ENCODE measurements at places on chromosomes 7 and 10.

- no peak for DNase-seq
Measured at GRCh38 chr7:837001-837400, 4.7 kb downstream of the SUN1 start.

GRCh38 chr7:5232874-5233273, 42.8 kb downstream of the WIPI2 start:
- no peak for DNase-seq

GRCh38 chr10:72875250-72876055, 18.1 kb upstream of the OIT3 start:
- DNase-seq: no peak

DNA sequence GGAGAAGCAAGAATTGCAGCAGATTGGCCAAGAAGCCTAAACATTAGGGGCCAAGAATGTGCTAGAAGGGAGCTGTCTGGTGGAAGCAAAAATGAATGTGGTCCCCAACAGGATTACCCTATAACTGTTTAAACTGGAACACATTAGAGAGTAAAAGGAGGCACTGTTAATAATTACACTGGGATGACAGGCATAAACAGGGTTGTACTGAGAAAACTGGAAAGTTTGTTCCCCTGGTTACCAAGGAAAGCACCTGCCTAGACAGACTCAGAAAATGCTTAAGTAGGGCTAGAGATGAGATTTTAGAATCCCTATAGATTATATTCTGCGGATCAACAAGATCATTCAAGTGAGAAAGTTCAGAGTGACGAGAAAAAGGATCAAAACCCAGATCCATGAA, 100.8 kb downstream of the CTTNBP2 start:
- no peak for DNase-seq

DNA sequence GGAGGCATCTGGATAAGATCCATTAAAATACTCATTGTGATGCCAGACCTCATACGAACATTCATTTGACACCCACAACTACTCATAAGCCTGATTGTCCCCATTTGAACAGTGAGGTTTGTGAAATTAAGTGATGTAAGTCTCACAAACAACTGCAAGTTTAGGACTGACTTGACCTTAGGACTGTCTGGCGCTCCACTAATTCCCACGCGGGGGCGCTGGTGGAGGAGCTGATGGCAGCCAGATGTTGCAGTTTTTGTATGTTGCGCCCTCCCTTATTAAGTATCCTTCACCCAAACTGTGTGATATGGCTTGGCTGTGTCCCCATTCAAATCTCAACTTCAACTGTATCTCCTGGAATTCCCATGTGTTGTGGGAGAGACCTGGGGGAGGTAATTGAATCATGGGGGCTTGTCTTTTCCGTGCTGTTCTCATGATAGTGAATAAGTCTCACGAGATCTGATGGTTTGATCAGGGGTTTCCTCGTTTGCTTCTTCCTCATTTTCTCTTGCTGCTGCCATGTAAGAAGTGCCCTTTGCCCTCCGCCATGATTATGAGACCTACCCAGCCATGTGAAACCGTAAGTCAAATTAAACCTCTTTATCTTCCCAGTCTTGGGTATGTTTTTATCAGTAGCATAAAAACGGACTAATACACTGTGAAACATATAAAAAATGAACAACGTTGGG, 20.3 kb upstream of the TIAL1 start:
- DNase-seq: no peak

DNA sequence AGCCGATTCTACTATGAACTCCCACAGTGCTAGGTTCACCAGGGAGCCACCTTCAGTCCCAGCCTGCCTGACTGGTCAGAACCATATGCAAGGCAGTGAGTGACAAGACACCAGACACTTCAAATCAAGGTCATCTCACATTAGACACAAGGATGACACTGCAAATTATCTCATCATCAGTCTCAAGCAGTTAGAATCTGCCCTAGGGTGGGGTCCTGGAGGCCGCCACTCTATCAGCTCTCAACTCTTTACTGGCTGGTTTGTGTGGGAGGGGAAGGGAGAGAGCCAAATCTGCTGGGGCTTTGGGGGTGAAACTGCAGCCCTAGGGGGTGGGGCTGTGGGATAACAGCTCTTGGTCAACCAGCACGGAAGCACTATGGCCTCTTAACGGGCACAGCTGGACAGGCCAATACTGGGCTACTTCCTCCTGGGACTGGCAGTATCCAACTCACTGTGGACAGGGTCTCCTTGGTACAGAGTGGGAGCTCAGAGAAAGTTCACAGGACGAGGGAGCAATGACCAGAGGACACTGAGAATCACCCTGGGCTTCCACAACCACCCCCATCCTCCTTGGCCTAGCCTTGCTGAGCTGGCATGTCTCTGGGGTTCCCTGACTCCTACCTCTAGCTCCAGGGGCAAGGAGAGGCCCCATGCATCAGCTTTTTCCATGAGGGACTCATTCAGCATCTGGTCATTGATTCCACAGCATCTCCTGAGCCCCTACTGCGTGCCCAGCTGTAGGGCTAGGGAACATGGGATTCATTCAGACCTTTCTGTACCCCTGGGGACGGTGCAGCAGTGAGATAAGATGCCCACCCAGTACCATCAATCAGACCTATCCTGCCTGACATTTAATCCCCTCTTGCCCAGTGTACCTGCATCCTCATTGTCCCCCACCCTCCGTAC, 5.4 kb downstream of the GPRIN2 start:
- DNase-seq: peak; percentile 9

DNA sequence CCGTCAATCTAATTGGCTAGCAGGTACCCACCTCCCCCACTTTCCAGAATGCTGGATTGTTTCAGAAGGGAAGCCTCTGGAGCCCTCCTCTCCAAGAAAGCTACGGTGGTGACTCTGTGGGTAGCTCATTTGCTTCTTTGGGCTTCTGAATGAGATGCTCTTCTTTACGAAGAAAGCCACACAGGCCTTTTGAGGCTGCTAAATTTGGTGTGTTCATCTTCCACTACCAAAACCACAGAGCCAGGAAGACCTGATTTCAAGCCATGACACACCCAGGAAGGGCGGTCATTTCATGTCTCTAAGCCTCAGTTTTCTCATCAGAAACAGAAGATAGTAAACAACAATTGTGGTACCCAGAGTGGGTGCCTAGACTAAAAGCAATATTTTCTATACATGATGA, 901.2 kb downstream of the KCNMA1 start:
- DNase-seq: no peak

- no peak for DNase-seq
Measured at GRCh38 chr7:157389951-157390730, 53.3 kb downstream of the DNAJB6 start.

- no peak for DNase-seq
Measured at GRCh38 chr10:119413471-119414080, 128.9 kb downstream of the RGS10 start.

DNA sequence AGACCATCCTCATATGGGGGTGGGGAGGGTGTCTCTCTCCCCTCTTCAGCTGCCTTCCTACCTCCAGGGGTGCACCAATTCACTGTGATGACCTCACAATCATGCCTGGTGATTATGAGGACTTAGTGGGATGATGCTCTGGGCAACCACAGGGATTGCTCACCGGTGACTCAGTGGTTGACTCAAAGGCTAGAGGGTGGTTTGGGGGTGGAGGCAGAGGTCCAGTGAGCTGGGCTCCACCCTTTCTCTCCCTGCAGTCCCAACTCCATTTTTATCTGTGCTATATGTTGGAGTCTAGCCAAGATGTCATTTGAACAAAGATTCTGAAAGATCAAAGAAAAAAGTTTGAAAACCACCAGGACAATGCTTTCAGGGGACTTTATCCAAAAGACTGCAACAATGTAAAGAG, 286.9 kb downstream of the KCNMA1 start:
- no peak for DNase-seq

GRCh38 chr7:100975371-100975821, 6.0 kb downstream of the MUC12 start:
- no peak for DNase-seq

DNA sequence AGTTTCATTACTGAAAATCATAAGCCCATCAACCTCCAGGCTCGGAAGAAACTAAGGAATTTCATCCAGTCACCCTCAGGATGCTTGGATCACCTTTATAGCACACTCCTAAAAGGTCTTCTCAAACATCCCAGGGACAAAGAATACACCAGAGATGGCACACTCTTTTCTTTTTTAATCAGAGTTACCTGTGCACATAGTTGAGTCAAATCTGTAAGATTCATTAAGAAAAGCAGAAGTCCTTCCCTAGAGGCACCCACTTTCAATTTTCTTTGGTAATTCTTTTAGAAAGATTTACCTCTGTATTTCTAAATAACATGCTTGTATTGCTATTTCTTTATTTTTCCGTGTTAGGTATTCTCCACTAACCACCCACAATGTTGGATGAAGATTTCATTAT, 50.6 kb upstream of the IL6 start:
- DNase-seq: no peak

- DNase-seq: no peak
Measured at GRCh38 chr7:19112274-19113001, 5.0 kb downstream of the TWIST1 start.

- DNase-seq: no peak
Measured at GRCh38 chr10:113020475-113020753, 70.4 kb downstream of the TCF7L2 start.

Data from activated naive CD4-positive, alpha-beta T cell treated with anti-CD3 and anti-CD28 coated beads, Interleukin-2, amount 50 U/mL, for 16 hours (primary cell).